BJ (cell line): ENCODE measurements at places on chromosomes 6 and 20.

GRCh38 chr6:23106951-23107350, 537.6 kb downstream of the HDGFL1 start:
- DNase-seq = peak; percentile 67

DNA sequence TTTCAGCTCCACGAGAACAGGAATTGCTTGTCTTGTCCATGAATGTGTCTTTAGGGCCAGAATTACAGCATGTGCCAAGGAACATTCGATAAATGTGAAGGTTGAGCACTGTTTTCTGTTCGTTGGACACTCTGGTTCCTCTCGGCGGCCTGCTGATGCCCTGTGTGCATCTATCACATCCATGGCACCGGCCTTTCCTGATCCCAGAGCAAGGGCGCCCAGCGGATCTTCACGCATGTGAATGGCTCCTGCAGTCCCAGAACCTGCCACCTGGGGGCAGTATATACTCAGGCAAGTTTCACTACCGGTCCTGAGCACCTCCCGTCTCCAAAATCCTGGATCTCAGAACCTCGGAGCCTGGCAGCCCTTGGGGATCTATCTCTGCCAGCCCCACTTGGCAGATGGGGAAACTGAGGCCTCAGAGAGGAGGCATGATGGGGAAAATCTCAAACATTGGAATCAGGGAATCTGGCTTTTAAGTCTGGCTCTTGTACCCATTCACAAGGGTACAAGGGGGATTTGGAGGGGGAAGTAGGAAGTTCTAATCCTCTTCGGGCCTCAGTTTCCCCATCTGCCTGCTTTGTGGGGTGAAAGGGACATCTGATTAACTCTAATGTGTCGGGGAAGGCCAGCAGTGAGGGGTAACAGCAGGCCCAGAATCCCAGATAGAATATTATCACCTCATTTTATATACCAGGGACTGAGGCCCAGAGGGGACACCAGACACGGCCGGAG, 4.3 kb upstream of the CEBPB start:
- no peak for DNase-seq

- DNase-seq = peak; percentile 68
Measured at GRCh38 chr20:1242530-1242929, 16.7 kb downstream of the RAD21L1 start.

GRCh38 chr20:59151820-59152219, 11.8 kb upstream of the ZNF831 start:
- no peak for DNase-seq

- peak; percentile 75 for DNase-seq
Measured at GRCh38 chr20:50655311-50655880, 35.9 kb downstream of the RIPOR3 start.

GRCh38 chr20:25489221-25489871, 81.9 kb downstream of the GINS1 start:
- no peak for DNase-seq

GRCh38 chr6:6543181-6543879, 45.2 kb upstream of the LY86 start:
- DNase-seq = no peak

- no peak for DNase-seq
Measured at GRCh38 chr20:25695532-25696370, 902 bp downstream of the ZNF337 start.

DNA sequence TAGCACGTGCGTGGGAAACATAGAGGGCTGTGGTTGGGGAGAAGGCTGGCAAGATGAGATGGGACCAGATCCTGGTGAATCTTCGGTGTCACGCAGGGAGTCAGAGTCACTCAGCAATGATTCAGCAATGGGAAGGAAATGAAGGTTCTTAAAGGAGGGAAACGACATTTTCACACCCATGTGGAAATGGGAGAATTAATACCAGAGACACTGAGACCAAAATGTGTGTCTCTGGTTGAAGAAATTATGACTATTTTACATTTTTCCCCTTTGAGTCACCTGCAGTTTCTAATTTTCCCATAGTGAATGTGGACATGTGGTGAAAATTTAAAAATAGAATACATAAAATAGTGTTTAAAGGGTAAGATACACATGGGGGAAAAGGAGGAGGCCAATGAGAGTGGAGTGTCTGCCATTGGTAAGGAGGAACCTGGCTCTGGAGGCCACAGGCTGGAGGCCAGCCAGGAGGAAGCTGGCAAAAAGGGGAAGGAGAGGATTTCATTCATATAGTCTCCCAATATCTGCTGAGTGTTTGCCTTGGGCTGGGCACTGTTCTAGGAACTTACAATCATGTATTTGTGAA, 17.5 kb downstream of the NRN1 start:
- DNase-seq = no peak

DNA sequence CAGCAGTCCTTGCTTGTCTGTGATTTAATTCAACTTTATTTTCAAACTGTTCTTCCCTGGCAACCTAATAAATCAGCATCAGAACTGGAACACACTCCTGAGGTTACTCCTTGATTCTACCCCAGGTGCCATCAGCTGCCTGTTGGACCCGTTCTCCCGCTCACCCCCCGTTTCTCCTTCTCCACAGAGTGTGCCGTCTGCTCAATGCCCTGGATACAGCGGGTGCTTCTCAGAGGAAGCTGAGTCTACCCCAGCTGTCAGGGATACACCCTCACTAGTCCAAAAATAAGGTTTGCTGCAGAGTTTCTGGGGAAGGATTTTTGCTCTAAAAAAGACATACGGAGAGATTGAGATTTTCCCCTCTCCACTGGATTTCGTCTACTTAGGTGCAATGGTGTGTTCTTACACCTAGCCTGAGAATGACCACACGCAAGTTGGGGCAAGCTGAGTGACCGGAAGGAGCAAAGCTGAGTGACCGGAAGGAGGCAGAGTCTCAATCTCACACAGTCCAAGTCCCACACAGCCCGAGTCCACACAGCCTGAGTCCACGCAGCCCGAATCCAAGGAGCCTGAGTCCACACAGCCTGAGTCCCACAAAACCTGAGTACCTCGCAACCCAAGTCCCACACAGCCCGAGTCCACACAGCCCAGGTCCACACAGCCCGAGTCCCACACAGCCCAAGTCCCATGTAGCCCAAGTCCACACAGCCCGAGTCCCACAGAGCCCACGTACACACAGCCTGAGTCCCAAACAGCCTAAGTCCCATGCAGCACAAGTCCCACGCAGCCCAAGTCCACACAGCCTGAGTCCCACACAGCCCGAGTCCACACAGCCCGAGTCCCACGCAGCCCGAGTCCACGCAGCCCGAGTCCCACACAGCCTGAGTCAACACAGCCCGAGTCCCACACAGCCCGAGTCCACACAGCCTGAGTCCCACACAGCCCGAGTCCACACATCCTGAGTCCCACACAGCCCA, 58.6 kb upstream of the DACT2 start:
- no peak for DNase-seq

- no peak for DNase-seq
Measured at GRCh38 chr20:4957187-4957586, 44.1 kb downstream of the SLC23A2 start.

DNA sequence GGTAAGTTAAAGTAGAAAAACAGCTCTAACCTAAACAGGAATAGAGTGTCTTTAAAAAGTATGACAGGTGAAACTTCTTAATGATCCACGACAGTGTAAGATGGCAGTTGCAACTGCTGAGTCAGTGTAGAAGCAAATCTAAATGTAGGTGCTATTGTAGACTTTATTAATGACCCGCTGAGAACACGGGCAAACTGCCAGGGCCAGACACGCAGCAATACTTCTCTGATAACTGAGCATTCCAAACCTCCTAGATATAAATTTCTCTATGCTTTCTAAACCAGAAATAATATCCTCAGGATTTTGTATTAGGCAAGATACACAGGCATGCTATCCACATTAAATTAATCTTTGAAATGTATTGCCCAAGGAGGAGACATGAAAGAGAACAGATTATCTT, 1076.4 kb downstream of the HACE1 start:
- no peak for DNase-seq

GRCh38 chr20:15776770-15777466, 796.3 kb downstream of the KIF16B start:
- no peak for DNase-seq

GRCh38 chr6:157329829-157330228, 6.5 kb upstream of the TMEM242 start:
- DNase-seq = no peak

GRCh38 chr20:57844626-57845596, 135.1 kb upstream of the PMEPA1 start:
- DNase-seq = no peak
